ENCODE measurements at places on chromosomes 2 and 18.

DNA sequence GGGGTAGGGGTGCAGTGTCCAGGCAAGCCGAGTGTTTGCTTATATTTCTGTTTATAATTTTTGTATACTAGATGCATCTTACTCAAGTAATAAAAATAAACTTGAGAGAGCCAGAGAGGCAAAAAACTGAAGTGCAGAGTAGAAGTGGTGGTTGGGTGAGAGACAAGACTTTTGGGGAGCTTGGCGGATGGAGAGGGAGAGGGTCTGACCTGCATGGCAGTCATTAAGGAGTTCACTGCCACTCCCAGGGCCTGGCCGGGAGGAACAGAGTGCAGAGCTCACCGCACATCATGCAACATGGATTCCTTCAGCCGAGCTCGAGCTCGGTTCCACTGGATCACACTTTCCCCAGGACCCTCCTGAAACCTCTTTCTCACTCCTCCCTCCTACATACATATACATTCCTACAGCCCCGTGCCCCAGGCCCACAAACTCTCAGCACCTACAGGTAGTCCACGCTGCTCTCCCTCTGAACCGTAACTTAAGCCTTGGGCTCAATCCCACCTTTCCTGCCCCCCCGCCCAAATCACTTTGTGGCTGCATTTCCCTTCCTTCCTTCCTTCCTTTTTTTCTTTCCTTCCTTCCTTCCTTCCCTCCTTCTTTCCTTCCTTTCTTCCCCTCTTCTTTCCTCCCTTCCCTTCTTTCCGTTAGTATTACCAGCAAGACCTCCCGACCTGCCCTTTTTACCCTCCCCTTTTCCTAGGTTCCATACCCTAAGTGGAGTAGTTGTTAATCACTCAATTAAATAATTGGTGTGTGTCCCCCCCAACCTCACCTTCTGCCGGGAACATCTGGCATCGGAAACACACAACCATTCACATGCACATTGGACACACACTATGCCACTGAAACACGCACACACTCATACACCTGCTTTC, 37.1 kb upstream of the ATP6V1B1 start:
- no peak for DNase-seq

DNA sequence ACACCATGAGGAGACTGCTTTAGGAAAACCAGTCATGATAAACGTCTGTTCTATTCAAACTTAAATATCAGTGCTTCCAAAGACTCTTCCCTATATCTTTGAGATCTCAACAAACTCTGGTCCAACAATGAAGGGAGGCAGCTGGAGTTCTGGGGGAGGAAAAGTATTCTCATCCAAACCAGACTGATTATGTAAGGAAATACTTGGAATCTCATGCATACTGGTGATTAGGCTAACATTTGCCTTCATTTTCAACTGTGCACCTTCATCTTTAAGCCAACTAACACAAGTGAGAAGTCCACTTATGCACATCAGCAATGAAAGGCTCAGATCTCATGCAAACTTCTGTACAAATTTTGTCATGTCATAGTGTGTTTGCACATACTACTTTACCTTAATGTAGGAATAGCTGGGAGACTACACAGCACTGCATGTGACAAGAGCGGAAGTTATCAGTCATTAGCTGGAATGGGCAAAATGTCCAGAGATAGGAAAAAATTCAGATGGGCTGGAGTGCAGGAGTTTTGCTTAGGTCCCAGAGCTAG, 67.5 kb upstream of the STK17B start:
- DNase-seq, result no peak

DNA sequence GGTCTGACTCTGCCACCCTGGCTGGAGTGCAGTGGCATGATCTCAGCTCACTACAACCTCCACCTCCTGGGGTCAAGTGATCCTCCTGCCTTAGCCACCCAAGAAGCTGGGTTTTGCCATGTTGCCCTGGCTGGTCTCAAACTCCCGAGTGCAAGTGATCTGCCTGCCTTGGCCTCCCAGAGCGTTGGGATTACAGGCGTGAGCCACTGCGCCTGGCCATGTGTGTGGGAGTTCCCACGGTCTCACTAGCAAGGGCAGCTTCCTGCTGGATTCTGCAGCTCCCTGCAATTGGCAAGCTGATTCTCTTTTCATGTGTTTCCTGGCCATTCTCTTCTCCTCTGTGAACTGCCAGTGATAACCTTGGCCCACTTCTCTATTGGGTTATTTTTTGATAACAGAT, 84.0 kb downstream of the USP40 start:
- no peak for DNase-seq

DNA sequence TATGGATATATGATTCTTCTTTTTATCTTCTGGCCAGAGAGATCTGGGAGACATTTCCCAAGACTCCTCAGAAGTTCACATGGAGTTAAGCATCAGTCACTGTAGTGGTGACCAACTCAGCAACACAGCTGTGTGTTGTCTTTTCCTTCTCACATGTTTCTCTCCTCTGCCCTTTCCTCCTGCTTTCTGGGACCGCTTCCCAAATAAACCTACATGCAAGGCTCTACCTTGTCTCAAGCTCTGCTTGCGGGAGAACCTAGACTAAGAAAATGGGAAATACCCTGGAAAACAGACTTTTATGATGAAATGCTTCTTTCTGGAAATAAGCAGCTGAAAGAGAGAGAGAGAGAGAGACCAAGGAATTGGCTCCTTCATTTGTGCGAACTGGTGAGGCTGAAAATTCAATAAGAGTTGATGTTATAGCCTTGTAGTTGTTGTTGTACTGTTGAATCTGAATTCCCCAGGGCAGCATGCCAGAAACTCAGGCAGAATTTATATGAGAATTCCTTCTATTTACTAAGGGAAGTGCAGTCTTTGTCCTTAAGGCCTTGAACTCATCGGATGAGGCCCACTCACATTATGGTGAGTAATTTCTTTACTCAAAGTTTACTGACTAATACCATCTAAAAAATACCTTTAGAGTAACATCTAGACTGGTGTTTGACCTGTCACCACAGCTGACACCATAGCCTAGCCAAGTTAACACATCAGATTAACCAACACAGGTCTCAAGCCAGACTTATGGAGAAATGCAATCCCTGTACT, 22.7 kb upstream of the DSC1 start:
- no peak for DNase-seq

- DNase-seq, result peak; percentile 92
Observed at GRCh38 chr2:97870396-97870843, 125.3 kb downstream of the TMEM131 start.

DNA sequence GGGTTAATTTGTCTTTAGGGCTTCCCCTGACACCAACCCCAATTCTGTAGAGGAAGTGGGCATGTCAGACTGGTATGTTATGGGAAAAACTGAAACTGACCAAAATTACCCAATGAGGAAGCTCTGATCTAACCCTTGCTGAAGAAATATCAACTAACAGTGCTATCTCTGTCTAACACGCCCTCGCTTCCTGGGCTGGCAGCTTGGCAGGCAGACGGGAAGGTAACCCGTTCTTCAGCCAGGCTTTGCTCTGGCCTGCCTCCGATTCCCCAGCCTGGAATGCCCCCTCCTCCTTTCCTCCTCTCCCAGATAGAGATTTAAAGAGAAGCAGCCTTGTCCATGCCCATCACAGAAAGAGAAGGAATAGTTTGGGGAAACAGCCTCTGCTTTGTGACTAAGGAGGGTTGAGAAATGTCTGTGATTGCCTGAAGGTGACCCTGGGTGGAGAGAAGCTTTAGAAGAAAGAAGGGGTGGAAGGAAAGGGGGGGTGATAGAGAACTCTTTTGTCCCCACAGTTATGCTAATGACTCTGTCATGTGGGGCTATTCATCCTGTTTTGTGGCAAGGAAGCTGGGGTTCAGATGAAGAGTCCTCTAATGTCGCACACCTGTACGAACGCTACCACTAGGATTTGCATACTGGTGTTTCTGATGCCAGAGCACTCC, 15.4 kb downstream of the HK2 start:
- peak; percentile 85 for DNase-seq

DNA sequence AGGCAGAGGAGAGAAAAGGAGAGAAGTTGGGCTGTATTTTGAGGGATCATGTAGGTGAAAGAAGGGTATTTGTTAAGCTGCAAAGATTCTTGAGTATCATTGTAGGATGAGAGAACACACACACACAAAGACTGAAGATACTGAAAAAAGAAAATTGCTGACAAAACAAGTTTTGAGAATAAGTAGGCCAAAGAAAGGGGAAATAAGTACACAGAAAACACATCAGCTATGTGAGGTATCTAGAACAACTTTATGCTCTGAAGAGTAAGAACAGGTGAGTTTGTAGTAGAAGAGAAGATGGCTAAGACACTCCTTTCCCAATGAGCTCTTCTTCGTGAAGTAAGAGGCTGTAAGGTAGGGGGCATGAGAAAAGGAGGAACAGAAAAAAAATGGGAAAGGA, 28.2 kb downstream of the METTL8 start:
- no peak for DNase-seq

DNA sequence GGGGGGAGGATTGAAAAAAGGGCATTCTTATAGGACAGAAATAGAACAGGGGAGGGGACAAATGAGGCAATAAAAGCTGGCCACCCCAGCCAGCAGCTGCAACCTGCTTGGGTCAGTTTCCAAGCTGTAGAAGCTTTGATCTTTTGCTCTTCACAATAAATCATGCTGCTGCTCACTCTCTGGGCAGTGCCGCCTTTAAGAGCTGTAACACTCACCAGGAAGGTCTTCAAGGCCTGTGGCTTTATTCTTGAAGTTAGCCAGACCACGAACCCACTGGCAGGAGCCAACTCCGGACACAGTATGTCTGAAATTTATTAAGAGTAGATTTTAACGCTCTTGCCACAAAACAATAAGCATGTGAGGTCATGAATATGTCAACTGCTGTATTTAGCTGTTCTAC, 649.9 kb upstream of the RAB6C start:
- DNase-seq, result no peak

- peak; percentile 8 for DNase-seq
Observed at GRCh38 chr2:238413368-238413767, 13.4 kb upstream of the ASB1 start.

DNA sequence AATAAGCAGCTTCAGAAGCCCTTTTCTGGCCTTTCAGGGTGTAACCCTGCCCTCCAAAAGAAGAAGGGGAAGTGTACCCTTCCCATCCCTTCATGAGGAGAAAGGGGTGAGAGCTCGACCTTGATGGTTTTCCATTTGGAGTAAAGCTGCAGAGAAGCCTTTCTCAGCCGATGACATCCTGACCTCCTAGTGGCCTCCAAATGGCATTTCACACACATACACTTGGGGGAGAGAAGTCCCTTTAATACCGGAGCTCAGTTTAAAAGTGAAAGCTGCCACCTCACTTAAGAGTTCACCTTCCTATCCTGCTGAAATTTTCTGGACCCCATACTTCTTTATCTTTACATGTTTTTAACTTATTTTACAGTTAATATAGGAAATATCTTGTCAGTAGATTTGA, 716.7 kb downstream of the DCDC2C start:
- peak; percentile 26 for DNase-seq

- DNase-seq, result peak; percentile 47
Observed at GRCh38 chr2:171807119-171807518, 86.9 kb downstream of the SLC25A12 start.

GRCh38 chr2:239187464-239188253, 213.2 kb downstream of the HDAC4 start:
- no peak for DNase-seq

DNA sequence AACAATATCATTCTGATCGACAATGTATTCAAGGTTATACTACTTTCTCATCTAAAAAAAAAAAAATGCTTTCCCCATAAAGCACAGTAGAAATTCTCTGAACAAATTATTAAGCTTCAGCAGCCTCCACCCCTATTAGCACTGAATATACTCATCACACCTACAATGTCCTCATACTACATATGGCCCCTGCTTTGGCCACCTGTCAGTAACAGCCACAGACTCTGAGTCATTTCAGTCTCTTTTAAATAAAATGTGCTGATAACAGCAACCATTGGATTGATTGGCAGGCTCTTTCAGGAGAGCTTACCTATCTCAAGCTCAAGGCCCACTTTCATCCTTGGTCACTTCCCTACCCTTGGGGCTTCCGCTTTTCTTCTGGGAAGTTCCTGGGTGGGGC, 236.7 kb downstream of the TMX3 start:
- DNase-seq, result peak; percentile 60

GRCh38 chr2:146870691-146871090, 974.1 kb upstream of the ACVR2A start:
- no peak for DNase-seq

DNA sequence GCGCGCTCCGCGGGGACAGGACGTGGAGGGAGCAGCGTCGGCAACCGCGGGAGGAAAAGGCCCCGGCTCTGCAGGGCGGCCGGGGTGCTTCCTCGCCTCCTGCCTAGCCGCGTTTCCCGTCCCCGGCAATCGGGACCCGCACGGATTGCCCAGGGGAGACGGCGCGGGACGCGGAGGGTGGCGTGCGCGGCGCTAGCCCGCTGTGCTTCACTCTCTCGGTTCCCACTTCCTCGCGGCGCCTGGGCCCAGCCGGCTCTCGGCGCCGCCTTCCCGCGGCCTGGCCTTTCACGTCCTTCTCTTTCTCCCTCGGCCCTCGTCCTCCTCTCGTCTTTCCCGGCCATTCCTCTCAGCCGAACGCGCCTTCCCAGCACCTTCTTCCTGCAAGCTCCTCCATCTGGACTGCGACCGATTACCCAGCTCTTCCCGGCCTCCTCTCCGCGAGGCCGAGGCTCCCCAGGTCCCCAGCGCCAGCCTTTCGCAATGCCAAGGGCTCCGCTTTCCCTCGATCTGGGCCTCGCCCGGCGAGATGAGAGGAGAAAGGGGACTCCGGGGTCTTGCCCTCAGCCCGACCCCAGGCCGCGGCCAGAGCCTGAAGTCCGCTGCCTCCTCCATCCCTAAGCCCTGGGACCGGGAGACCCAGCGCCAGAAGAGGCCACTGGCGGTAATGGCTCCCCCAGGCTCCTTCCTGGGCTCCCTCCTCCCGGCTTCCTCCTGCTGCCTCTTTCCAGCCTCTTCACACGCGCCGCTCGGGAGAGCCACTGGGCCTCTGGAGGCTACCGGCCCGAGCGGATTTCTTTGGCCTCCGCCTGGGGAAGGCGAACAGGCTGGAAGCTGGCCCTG, 34.3 kb upstream of the ATP6V1B1 start:
- no peak for DNase-seq

- DNase-seq, result no peak
Observed at GRCh38 chr2:31353179-31353578, 61.4 kb downstream of the XDH start.

GRCh38 chr2:100900156-100900795, 80.3 kb downstream of the NPAS2 start:
- DNase-seq, result no peak

GRCh38 chr2:200466425-200467418, 43.1 kb downstream of the KCTD18 start:
- no peak for DNase-seq

DNA sequence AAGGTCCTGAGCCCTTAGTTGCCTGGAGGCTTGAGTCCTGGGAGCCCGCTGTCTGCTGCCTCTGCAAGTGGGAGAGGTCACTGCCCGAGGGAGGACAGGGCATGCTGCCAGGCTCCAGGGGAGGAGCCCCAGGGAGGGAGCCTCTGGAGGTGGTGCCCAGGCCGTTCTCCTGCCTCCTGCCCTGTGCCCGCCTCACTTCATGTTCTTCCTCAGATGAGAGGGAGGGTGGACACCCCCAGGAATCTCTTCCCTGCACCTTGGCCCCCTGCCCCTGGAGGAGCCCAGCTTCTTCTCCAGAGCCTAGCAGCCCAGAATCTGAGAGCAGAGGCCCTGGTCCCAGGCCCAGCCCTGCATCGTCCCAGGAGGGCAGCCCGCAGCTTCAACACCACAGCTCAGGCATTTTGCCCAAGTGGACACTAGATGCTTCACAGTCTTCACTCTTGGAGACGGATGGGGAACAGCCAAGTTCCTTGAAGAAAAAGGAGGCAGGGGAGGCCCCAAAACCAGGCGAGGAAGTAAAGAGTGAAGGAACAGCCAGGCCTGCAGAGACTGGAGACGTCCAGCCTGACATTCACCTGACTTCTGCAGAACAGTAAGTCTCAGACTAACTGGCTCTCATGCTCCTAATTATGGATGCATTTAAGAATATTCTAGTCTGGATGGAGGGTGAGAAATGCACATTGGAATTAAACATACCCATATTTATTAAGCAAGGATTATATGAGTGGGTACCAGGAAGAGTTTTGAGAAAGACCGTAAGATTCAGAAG, 12.1 kb downstream of the PSD4 start:
- DNase-seq, result no peak
